Psoas muscle (tissue), 8 donors: ENCODE measurements at places on chromosomes 1 and 21. TPM values are rescaled to one million over a fixed set of nuclear protein-coding genes. Genes with fewer than 3 reads are reported as not detected.

NCMAP gene
- not detected for total RNA-seq

GPR37L1 gene
- not detected for total RNA-seq

FLG2 gene
- total RNA-seq: not detected

RNU1-4 gene
- total RNA-seq: 4,558 TPM

STXBP3 gene
- 22.3 TPM for total RNA-seq

FCAMR gene
- not detected for total RNA-seq

ERICH3 gene
- not detected for total RNA-seq

KLHL20 gene
- total RNA-seq: 19.6 TPM

PLOD1 gene
- total RNA-seq: 52.3 TPM

GJA9 gene
- total RNA-seq: not detected

SPRR2B gene
- not detected for total RNA-seq

ATP1A2 gene
- 1,040 TPM for total RNA-seq

CYYR1 gene
- 20.4 TPM for total RNA-seq

DNA sequence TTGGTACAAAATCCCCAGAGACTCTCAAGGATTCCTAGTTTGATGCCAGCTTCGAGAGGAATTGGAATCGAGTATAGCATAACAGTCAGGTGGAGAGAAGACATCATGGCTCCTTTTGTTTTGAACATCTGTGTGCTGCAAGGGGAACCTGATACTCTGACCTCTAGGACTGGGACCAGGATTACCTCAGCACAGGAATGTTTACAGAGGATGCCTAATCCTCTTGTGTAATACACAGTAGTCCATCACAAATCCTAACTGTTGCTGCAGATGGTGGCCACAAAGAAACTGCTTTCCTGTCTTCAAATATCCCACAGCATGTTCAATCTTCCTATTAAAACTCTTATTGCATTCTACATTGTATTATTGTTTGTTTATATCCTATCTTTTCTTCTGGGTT is 111.8 kb upstream of the PRMT6 start:
- no peak overlapping the region for H3K4me3 ChIP-seq
- H3K36me3 ChIP-seq: no peaks in the 10 kb centered on the region

DNA sequence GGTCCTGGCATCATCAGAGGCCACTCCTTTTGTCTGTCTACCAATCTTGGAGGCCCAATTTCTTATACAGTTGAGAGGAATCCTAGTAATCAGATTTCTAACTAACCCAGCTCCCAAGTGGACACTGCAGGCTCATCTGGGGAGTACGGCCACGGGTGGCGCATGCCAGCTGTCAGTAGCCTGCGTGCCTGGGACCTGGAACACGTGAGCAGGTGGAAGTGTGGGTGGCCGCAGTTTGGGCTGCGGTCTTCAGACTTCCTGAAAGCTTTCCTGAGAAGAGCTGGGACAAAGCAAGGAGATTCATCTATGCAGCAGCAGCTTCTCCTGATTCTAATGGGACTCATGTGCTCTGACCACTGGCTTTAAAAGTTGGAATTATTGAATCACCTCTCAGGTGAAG is 12.4 kb downstream of the ADORA3 start:
- DNase-seq: no peak
- H3K4me1 ChIP-seq: no peaks in the 10 kb centered on the region
- H3K4me3 ChIP-seq: no peak overlapping the region

DNA sequence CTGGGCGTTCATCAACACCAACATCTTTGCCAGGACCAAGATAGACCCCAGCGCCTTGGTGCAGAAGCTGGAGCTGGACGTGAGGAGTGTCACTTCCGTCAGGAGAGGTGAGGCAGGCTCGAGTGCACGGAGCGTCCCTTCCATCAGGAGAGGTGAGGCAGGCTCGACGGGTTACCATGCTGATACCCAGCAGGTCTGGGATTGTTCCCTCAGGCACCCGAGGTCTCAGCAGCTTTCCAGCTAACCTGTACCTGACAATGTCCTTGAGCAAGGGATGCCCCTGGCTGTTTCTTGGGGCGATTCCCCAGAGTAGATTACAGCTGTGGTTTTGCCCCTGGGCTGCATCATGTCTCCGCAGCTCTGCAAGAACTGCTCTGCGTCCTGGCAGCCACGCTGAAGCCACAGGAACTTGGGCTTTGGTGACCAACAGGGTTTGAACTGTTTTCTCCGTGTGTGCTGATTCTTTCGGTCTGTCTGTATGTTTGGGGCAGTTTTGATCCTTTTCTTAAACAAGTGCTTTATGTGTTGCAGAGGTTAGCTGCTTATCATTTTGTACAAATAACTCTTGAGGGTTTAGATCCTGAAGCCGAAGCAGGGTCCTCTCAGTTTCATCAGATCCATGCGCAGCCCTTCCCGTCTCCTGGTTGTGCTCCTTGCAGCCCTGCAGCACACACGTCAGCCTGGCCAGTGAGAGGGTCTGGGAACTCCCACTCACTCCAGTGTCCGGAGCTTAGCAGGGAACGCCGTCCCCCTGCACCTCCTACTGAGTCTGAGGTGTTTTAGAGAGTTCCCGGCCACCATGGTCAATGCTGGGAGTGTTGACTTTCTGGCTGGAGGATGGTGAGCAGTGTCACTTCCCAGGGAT is 4.1 kb downstream of the SLX9 start:
- H3K27ac ChIP-seq: no peak overlapping the region
- no peak overlapping the region for H3K4me3 ChIP-seq
- H3K36me3 ChIP-seq: peaks cover 27% of the 10 kb centered on the region
- H3K27me3 ChIP-seq: no peaks in the 10 kb centered on the region
- peaks cover 41% of the 10 kb centered on the region for H3K4me1 ChIP-seq

GRCh38 chr1:55876276-55877060 is 661.3 kb upstream of the USP24 start:
- H3K27ac ChIP-seq: peak overlapping the region; percentile 78
- H3K4me1 ChIP-seq: peaks cover 17% of the 10 kb centered on the region
- DNase-seq: peak; percentile 67
- no peaks in the 10 kb centered on the region for H3K36me3 ChIP-seq
- no peaks in the 10 kb centered on the region for H3K27me3 ChIP-seq

DNA sequence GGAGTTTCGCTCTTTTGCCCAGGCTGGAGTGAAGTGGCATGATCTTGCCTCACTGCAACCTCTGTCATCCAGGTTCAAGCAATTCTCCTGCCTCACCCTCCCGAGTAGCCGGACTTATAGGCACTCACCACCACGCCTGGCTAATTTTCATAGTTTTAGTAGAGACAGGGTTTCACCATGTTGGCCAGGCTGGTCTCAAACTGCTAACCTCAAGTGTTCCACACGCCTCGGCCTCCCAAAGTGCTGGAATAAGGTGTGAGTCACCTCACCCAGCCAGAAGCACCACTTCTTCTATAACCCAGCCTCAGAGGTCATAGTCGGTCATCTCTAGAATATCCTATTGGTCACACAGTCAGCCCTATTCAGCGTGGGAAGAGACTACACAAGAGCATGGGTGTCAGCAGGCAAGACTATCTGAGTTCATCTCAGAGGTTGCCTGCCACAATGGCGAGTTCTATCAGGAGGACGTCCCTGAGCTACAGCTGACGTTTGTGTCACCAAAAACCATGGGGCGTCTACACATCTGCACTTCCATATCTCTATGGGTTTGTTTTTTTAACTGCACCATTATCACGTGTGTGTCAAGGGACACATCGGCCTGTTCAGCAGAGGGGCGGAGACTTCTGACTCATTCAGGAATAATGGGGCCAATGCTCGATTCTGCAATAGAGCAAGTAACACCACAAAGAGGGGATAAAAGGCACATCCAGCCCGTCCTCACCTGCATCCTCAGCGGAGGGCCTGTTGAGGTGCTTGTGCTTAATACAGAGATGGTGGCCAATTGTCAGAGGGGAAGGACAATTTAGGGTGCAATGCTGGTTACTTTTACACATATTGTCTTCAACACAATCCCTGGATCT is 256.3 kb upstream of the IRF2BP2 start:
- H3K4me3 ChIP-seq: no peak overlapping the region
- H3K36me3 ChIP-seq: no peaks in the 10 kb centered on the region
- H3K27ac ChIP-seq: peak overlapping the region; percentile 82
- DNase-seq: peak; percentile 62

DNA sequence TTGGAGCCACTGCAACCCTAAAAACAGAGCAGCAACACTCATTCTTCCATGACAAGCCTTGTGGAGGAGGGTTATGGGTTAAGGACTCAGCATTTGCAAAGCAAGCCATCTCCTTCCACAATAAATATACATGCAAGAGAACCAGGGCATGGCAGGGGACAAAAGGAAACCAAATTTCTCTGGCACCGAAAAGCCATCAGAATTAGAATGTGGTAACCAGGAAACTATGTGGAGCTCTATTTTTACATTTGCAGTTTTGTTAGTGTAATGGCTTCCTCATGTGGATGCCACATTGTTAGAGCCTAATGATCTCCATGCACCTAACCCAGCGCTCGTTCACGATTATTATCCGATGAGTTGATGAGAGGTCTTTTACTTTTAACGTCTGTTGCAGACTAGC is 91.7 kb downstream of the NAV1 start:
- H3K4me1 ChIP-seq: peaks cover 32% of the 10 kb centered on the region
- DNase-seq: no peak
- H3K27me3 ChIP-seq: no peaks in the 10 kb centered on the region
- no peak overlapping the region for H3K27ac ChIP-seq
- no peak overlapping the region for H3K4me3 ChIP-seq
- peaks cover 6% of the 10 kb centered on the region for H3K36me3 ChIP-seq

DNA sequence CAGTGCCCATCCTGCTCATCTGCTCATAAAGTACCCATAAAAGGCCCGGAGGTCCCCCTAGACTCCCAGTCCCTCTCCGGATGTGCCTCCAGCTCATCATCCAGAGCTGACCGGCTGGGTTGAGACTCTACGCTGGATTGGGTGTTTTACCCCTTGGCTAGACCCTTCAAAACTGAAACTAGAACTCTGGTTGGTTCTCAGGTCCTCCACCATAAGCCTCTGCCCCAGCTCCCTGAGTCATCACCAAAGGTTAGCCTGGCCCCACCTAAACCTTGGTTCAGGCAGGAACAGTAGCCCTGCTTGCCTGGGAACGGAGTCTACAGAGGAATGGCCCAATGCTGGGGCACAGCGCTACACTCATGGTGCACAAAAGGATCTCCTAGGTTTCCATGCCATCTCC is 75.1 kb downstream of the TLR5 start:
- H3K4me1 ChIP-seq: no peaks in the 10 kb centered on the region
- DNase-seq: no peak
- H3K27ac ChIP-seq: no peak overlapping the region
- H3K4me3 ChIP-seq: no peak overlapping the region
- H3K27me3 ChIP-seq: no peaks in the 10 kb centered on the region

- no peaks in the 10 kb centered on the region for H3K36me3 ChIP-seq
- H3K4me3 ChIP-seq: no peak overlapping the region
- no peak overlapping the region for H3K27ac ChIP-seq
- H3K27me3 ChIP-seq: no peaks in the 10 kb centered on the region
Measured at GRCh38 chr1:154137888-154138287, 17.0 kb downstream of the NUP210L start.

GRCh38 chr1:1910651-1911331 is 4.3 kb upstream of the CALML6 start:
- H3K27me3 ChIP-seq: no peaks in the 10 kb centered on the region
- DNase-seq: peak; percentile 51
- H3K27ac ChIP-seq: no peak overlapping the region
- H3K4me1 ChIP-seq: peaks cover 47% of the 10 kb centered on the region

DNA sequence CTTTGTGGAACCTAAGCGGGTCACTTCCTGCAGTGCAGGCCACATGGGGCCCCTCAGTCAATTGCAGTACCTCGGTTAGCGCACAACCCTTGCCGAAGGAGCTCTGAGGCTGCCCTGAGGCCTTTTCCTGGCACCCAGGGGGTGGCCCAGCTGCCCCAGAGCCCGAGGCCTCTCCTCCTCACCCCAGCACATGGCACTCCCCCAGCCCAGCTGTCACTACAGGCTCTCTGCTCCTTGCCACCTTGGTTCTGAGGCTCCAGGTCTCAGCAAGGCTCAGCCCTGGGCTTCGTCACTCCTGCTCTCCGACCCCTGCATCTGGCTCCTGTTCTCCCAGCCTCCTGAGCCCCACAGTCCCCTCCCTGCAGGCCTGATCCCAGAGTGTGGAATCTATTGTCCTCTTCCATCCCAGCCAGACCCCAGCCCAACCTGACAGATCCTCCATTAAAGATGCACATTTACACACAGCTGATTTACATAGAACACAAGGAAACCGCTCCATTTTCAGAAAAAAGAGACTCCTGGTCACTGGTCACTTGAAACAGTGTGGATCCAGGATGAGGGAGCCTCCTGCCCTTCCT is 192.8 kb upstream of the POU3F1 start:
- no peaks in the 10 kb centered on the region for H3K36me3 ChIP-seq
- H3K4me1 ChIP-seq: no peaks in the 10 kb centered on the region
- DNase-seq: no peak
- no peaks in the 10 kb centered on the region for H3K27me3 ChIP-seq

- H3K27ac ChIP-seq: no peak overlapping the region
- H3K36me3 ChIP-seq: no peaks in the 10 kb centered on the region
- no peaks in the 10 kb centered on the region for H3K4me1 ChIP-seq
- no peak for DNase-seq
- no peak overlapping the region for H3K4me3 ChIP-seq
Measured at GRCh38 chr1:209375671-209376365, 207.7 kb upstream of the CAMK1G start.

DNA sequence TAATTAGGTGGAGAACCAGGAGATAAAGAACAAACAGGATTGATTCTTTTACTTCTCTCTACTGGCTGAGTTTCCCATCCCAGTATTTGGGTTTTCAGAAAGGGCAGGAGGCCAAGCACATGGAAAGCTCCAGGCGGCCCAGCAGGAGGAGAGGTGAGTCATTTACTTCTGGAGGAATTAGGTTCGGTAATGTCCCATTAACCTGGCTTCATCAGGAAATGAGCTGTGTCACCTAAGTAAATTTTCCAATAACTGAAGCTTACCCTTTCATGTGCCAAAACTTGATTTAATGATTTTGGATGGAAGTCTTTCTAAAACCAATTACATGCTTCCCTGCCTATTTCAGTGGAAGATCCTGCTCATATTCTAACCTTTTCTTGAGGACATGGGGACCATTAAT is 257.6 kb upstream of the USP24 start:
- H3K27me3 ChIP-seq: no peaks in the 10 kb centered on the region
- DNase-seq: no peak
- H3K27ac ChIP-seq: no peak overlapping the region
- no peaks in the 10 kb centered on the region for H3K4me1 ChIP-seq
- no peaks in the 10 kb centered on the region for H3K36me3 ChIP-seq

GRCh38 chr1:204624631-204625216 is 60.8 kb downstream of the LRRN2 start:
- no peak for DNase-seq
- no peaks in the 10 kb centered on the region for H3K4me1 ChIP-seq
- H3K27me3 ChIP-seq: no peaks in the 10 kb centered on the region
- no peak overlapping the region for H3K27ac ChIP-seq
- H3K36me3 ChIP-seq: no peaks in the 10 kb centered on the region

- no peaks in the 10 kb centered on the region for H3K36me3 ChIP-seq
- H3K4me3 ChIP-seq: no peak overlapping the region
- no peak overlapping the region for H3K27ac ChIP-seq
- no peaks in the 10 kb centered on the region for H3K27me3 ChIP-seq
Measured at GRCh38 chr1:172821609-172822274, 162.8 kb downstream of the FASLG start.
